Activated CD8-positive, alpha-beta memory T cell treated with anti-CD3 and anti-CD28 coated beads for 1 hour (primary cell): ENCODE measurements at places on chromosomes 3 and 15.

GRCh38 chr3:127573912-127574311, 16.6 kb downstream of the TPRA1 start:
- no peak for DNase-seq

- no peak for DNase-seq
Measured at GRCh38 chr3:122892118-122892960, 97.5 kb downstream of the SLC49A4 start.

- DNase-seq: no peak
Measured at GRCh38 chr3:139109271-139109670, 64.6 kb upstream of the PRR23C start.

- no peak for DNase-seq
Measured at GRCh38 chr15:38768970-38769369, 204.4 kb upstream of the RASGRP1 start.
